GM12891 (cell line): ENCODE measurements at places on chromosomes 4 and X.

GRCh38 chr4:150116506-150116905 lies 38.3 kb downstream of the DCLK2 start:
- DNase-seq, result no peak

- no peak for DNase-seq
Measured at GRCh38 chr4:89506866-89507491, 199.4 kb upstream of the GPRIN3 start.

GRCh38 chr4:85491527-85491926 lies 16.6 kb downstream of the ARHGAP24 start:
- no peak for DNase-seq

GRCh38 chr4:27921231-27921630 lies 1060.6 kb downstream of the STIM2 start:
- no peak for DNase-seq

DNA sequence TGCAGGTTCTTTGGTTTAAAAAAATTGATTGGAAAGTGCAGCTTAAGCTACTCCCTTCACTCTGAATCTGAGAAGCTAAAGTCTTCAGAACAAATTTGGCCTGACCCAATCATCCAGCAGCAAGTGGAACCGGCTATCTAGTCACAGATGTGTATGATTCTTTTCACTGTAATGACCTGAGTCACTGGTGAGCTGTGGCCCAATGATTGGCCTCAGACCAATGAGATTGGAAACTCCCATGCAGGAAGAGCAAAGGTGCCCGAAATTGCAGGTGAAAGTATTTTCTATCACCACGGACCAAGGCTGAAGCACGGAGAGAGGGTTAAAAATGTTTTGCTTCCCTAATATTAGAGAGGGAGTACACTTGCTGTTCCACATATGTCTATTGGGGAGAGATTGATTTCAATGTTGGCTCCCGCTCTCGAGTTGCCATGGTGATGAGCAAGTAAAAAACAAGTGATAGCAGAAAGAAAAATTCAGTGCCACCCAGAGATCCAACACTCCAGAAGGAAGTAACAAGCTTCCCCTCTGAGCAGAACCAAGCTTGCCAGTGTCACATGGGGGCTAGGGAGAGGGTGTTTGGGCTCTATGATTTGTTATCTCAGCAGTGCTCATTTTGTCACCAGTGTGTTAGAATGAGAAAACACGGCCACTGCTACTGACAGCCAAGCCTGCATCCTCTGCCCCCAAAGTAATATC lies 11.2 kb downstream of the RIPPLY1 start:
- no peak for DNase-seq

GRCh38 chr4:153850533-153851280 lies 61.8 kb upstream of the SFRP2 start:
- no peak for DNase-seq

GRCh38 chrX:155086202-155086840 lies 15.0 kb downstream of the BRCC3 start:
- DNase-seq, result no peak

GRCh38 chr4:52574036-52574435 lies 85.1 kb downstream of the USP46 start:
- no peak for DNase-seq

GRCh38 chrX:35670889-35671288 lies 127.3 kb upstream of the MAGEB16 start:
- no peak for DNase-seq

DNA sequence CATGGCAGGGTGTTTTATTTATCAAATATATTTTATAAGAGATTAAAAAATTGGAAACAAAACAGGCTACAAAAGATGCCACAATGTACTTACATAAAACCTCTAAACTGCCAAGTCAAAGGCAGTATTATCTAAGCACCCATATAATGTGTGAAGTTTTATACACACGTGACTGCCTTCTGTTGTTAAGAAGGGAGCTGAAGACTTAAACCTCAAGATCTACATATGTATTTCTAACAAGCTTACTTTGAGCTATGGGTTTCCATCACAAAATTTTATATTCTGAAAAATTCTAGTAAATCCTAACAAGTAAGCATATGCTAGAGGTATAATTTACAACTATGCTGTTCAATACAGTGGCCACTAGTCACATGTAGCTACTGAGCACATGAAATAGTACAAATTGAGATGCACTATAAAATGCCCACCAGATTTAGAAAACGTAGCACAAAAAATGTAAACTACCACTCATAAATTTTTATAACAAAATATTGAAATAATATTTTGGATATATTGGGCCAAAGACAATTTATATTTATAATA lies 9.8 kb downstream of the ATP8A1 start:
- no peak for DNase-seq

DNA sequence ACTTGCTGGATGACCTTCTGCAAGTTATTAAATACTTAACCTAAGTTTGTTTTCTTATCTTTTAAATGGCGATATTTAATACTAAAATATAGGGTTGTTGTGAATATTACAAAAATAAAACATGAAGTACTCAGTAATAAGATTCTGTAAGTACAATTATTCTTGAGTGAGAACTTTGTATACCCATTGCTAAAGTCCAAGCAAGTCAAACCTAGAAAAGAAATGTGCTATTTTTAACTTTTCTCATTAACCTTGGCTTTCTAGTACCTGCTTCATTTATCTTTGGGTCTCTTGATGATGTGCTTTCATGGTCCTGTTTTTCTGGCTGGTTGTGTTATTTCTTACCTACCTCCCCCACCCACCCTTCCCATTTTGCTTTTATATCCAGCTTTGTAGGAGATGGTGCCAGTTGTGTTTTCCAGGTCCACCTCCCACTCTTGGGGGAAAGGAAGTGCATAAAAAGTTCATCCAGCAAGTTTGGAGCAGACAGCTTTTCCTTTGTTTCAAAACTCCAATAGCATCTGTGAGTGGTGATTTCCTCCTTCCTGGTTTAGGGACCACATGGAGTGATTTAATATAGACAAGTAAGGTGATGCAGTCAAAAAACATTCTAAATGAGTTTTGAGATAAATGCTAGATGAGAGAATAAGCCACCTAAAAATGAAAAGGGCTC lies 7.5 kb upstream of the CXCL8 start:
- no peak for DNase-seq

- DNase-seq, result peak; percentile 75
Measured at GRCh38 chr4:1767770-1768366, 25.2 kb upstream of the FGFR3 start.

DNA sequence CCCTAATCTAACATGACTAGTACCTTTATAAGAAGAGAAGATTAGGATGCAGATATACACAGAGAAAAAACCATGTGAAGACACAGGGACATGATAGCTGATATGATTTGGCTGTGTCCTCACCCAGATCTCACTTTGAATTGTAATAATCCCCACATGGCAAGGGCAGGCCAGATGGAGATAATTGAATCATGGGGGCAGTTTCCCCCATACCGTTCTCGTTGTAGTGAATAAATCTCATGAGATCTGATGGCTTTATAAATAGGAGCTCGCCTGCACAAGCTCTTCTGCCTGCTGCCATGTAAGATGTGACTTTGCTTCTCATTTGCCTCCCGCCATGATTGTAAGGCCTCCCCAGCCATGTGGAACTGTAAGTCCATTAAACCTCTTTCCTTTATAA lies 364.3 kb downstream of the FBXW7 start:
- DNase-seq, result no peak

DNA sequence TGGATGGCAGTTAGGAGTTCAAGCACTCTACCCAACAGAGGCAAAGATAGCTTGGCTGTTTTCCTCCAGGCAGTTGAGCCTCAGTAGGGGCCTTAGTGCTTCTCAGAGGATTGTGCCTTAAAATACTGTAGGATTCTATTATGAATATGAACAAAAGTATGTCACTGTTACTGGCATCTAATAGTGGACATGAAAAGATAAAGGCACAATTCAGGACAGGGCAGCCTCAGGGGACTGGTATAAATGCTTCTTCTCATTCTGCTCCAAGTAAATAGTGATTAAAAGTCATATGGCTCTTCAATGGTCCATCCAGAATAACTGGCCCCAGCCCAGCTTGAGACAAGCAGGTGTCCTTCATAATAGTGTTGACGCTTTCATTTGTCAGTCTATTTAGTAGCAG lies 17.7 kb downstream of the COL4A6 start:
- no peak for DNase-seq

DNA sequence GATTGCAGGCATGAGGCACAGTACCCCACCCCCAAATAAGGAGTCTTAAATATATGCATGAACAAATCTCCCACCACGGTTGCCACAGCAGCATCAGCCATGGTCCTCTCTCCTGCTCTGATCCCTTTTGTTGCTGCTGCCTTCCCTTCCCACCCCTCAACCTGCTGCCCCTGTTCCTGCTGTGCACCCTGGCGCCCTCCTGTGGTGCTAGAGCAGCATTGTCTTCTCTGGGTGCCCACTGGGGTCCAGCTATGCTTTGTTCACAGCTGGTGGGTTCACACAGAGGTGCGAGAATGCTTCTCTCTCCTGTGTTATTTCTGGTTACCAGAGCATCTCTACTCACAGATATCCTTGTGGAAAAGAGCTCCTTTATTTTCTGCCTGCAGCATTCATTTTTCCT lies 116.2 kb downstream of the GATB start:
- DNase-seq, result no peak

GRCh38 chr4:138904793-138905192 lies 110.8 kb upstream of the NOCT start:
- DNase-seq, result no peak

- DNase-seq, result no peak
Measured at GRCh38 chr4:111596491-111596890, 548.8 kb upstream of the FAM241A start.

DNA sequence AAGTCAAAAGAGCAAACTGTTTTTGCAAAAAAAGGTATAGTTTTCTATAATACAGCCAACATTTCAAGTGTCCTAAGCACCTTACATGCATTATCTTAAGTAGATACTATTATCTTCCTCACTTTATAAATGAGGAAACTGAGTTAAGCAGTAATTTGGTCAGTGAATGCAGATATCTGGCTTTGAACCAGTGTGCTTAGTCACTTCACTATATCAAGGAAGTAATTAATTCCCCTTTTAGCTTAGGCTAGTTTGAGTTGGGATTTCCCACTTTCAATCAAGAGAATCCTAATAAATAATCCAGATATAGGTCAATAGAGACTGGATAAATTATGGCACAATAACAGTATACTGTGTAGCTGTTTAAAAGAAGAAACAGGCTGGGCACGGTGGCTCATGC lies 14.8 kb downstream of the SPINK2 start:
- DNase-seq, result no peak

GRCh38 chr4:175930471-175930870 lies 118.4 kb upstream of the GPM6A start:
- no peak for DNase-seq

GRCh38 chr4:41066049-41066448 lies 148.3 kb downstream of the APBB2 start:
- DNase-seq, result no peak

DNA sequence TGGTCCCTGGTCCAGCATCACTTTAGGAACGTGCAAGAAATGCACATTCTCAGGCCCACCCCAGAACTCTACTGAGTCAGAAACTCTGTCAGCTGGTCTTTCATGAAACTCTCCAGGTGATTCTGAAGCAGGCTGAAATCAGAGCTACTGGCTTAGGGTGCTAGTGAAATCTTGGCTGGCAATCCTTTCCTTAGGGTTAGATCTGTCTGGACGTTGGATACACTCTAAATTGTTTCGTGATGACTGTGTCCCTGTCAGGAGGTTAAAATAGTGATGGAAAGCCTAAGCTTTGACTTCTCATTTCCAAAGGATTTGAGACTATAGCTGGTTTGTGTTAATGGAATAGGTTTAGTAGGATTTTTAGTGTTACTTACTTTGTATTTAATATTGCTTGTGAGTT lies 99.1 kb downstream of the ARHGAP10 start:
- no peak for DNase-seq

- DNase-seq, result no peak
Measured at GRCh38 chr4:24914460-24914859, 1.6 kb upstream of the CCDC149 start.

DNA sequence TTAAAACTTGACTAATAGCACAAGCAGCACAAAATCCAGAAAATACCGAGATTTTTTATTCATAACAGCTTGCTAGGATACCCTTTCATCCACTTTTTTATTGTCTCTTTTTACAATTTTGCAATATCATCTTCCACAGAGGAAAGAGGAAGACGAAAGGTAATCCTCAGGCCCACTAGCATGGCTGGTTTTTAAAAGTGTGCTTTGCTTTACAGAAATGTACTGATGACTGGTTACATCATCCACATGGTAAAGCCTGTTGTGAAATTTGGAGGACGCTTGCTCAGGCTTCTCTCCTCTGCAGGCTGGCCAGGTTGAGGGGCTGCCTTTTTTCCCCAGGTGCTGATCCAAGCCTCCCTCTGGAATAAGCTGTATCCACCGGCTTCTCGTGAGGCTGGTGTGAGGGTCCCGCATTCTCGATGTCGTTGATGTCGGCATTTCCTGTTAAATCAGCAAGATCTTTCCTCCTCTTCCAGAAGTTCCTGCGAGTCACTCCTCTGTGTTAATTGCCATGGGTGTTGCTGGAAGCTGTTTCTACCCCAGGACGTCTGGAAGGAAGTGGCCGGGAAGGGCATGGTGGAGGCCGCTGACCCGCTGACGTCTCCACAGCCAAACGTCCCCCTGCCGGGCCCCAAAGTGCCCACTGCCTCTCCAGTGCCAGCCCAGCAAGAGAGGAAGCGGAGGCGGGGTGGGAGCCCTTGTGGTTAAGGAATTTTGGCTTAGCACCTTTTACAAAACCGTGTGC lies 5.8 kb upstream of the DGKQ start:
- DNase-seq, result no peak

DNA sequence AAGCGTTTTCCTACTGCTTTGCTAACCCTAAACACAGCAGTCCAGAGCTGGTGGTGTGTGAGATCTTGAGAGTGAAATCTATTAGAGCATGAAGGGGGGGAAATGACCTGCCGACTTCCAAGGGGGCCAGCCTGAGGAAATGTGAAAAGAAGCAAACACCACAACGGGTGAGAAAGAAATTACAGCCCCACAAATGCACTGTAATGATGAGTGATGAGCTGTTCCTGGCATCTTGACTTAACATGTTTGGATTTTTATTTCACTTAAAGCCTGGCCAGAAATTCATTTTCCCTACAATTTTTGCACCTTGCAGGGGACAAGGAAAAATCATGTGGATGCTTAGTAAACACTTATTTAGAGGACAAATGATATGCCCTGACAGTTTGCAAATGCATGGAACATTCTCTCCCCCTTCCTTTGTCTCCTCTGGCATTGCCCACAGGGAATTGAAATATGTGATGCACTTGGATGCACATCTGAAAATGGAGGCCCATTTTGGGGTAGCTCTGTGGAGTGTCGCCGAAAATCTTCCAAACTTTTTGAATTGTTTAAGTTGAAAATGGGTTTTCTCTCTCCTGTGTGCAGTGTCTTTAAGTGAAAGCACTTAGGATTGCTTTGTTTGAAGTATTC lies 84.3 kb upstream of the TMEM150C start:
- DNase-seq, result no peak

DNA sequence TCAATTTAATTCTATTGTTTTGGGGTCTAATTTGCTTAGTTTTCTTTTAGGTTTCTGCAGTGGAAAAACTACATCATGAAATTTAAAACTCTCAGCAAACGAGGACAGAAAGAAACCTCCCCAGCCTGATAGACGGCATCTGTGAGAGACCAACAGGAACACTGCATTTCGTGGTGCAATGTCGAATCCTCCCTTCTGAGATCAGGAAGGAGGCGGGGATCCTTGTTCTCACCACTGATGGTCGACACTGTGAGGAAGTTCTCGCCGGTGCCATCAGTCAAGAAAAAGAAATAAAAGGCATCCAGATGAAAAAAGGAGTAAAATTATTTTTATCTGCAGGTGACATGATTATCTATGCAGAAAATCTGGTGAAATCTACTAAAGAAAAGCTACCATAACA lies 16.5 kb downstream of the GAK start:
- DNase-seq, result no peak
